ENCODE measurements at places on chromosomes 3 and 15.

GRCh38 chr15:29688506-29689286 is 133.6 kb downstream of the TJP1 start:
- no peak for DNase-seq

- no peak for DNase-seq
These were observed 9.5 kb downstream of the GASK1A start for GRCh38 chr3:42988566-42988965.

DNA sequence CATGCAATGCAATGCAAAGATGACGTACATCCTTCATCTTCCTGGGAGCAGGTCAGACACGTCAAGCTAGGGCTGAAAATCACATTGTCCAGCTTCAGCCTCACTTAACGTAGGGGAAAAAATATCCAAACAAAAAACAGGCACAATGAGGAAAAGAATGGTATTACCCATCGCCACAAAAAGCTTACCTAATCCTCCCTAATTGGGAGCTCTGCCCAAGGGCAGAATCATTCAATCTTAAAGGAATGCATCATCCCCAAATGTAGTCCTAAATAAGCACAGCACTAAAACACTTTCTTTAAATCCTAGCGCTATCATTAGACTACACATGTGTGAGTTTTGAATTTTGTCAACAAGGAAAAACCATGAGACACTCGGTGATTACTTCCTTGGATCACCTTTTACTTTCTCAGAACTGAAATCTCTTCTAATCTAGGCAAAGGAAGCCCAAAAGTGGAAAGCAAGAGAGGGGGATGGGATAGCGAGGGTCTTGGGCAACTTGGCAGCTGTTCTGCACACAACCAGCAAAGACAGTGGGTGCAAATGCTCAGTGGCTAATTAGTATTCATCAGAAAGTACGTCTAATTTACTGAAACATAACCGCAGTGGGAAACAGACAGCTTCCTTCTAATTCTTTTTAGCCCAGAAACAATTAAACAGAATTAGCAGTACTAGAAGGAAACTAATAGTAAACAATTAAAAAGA is 87.4 kb downstream of the ADAMTS9 start:
- no peak for DNase-seq

GRCh38 chr3:124172816-124173215 is 180.9 kb upstream of the ROPN1 start:
- no peak for DNase-seq

GRCh38 chr15:65092911-65093792 is 16.6 kb downstream of the KBTBD13 start:
- no peak for DNase-seq

DNA sequence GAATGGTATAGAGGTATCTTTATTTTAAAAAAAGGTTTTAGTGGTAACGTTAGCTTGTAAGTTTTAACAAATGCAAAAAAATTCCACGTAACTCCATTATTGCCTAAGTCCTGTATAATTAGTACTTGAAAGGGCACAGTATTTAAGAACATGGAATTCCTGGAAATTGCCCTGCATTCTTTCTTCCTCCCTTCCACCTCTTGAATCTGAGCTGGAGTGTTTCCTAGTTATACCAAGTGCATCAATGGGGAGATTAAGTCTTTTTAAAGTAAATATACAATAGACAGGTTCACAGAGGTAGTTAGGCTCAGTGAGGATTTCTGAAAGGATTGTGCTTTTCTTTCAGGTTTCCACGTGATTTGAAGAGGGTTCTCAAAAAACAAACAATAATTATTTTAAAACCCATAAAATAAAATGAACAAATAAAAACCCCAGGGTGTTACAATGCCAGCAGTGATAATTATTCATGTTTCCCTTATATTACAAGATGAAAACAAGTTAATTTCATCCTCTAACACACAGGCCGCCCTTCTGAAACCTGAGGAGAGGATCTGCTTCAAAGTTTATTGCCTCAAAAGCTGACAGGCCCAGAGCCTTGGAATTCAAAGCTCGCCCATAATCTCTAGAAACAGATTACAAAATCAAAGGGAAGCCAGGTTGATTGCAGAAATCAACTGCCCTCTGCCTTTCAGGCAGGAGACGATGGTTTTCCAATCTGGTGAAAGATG is 128.8 kb upstream of the LMOD3 start:
- no peak for DNase-seq

- DNase-seq = no peak
These were observed 448.6 kb upstream of the CBLB start for GRCh38 chr3:106317141-106318055.

GRCh38 chr3:125057186-125057850 is 1.5 kb upstream of the HEG1 start:
- DNase-seq = no peak

GRCh38 chr3:107985496-107985895 is 105.3 kb downstream of the CD47 start:
- no peak for DNase-seq

DNA sequence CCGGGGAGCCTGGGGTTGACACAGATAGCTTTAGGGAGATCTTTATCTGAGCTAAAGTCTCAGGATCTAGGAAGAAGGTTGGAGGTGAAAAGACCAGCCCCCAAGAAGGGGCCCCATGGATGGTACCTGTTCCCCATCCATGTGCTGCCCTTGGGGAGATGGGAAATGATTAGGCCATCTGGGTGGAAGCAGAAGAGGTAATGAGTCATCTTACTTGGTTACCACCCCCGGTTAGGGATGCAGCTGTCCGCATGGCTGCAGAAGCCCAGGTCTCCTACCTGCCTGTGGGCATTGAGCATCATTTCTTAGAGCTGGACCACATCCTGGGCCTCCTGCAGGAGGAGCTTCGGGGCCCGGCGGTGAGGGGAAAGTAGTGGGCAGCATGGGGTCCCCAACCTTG is 3.1 kb upstream of the CPLX3 start:
- DNase-seq = no peak

DNA sequence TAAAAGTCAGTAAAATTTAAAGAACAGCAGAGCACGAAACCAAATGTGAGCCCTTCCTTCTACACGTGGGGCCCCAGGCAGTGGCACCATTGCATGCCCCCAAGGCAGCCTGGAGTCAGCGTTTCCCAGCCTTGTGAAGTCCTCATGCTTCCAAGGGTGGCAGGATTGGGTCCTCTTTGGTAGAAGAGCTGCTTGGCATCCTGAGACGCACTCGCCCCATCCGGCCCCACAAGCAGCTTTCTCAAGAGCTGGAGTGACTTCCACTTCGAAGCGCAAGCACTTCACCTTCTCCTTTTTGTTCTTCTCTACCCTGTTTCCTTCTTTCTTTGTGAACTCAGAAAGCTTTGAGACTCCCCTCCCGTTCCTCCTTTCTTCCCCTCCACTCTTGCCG is 34.7 kb downstream of the ZNF710 start:
- DNase-seq = no peak

DNA sequence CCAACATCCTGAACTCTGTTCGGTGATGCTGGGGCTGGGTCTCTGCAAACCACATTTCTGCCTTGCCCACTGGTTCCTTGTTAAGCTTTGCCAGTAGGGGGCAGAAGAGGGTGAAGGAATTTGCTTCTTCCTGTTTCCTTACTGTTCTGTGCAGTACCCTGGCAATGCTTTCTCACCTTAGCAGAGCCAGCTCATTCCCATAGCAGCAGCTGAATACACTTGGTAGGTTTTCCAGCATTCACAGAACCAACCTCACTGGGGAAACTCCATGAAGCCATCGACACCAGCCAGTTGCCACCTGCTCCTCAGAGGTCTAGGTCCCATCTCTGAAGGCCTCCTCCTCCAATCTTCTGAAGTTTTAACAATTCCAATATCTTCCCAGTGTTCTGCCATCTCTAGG is 308.4 kb downstream of the PDCD6IP start:
- DNase-seq = no peak

GRCh38 chr3:76789237-76789636 is 250.7 kb upstream of the ROBO2 start:
- DNase-seq = no peak

- no peak for DNase-seq
These were observed 88.9 kb downstream of the TLE3 start for GRCh38 chr15:70008697-70009290.

- no peak for DNase-seq
These were observed 49.1 kb downstream of the PLS1 start for GRCh38 chr3:142645236-142645793.

GRCh38 chr3:106172101-106172500 is 303.3 kb upstream of the CBLB start:
- no peak for DNase-seq

DNA sequence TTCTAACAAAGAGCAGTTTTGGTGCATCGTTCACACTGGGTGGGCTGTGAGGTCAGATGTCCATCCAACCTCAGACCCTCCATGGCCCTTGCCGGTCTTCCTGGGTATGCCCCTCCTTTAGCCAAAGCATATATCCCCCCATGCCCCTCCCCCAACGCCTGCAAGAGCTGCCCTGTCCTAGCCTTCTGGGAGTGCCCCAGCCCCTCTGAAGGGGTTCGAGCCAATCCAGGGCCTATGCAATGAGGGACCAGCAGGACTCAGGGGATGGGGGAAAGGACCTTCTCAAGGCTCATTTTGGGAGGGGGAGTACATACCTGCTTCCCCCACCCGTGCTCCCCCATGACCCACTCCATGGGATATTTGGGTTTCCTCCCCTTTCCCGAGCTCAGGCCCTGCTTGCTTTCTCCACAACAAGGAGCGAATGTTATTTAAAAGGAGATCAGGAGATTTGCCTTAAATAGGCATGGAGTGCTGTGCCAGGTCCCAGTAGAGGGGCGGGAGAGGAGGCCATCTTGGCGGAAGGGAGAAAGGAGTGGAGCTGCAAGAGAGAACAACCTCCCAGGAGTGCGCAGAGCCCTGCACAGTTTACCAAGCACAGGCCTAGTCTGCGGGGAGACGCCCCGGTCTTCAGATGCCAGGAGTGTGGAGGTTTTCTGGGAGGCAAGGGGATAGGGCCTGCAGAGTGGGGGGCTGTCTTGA is 18.2 kb downstream of the PIF1 start:
- DNase-seq = no peak

Measured in activated CD4-positive, alpha-beta T cell treated with anti-CD3 and anti-CD28 coated beads for 1 hour (primary cell).